H7 (cell line): ENCODE measurements at places on chromosomes 4 and X. TPM values are rescaled to one million over a fixed set of nuclear protein-coding genes. Genes with fewer than 3 reads are reported as not detected.
A peak's percentile ranks its signal among the peaks of the same experiment; 100 is the strongest.

The ZMAT1 gene
- total RNA-seq: 0.87 and 3.3 TPM in 2 replicates

- no peak for DNase-seq
Observed at GRCh38 chr4:102599455-102599854, 98.3 kb downstream of the NFKB1 start.

GRCh38 chr4:6019316-6020263, 1.4 kb upstream of the C4orf50 start:
- DNase-seq: peak; percentile 90

- no peak for DNase-seq
Observed at GRCh38 chr4:98565681-98566301, 92.6 kb downstream of the TSPAN5 start.

DNA sequence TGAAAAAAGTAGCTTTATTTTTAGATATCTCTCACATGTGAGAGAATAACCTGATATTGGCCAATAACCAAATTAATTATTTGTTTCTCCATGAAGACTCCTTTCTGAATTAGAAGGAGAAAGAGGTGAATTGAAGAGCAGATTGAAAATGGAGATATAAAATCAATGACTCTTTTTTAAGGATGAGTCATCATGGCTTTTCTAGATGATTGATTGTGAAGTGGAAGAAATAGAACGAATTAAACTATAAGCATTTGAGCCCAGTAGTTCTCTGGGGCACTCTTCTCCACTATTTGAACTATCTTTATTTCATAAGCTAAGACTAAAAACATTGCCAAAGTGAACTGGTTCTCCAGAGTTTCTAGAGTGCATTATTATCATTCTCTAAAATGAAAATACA, 137.2 kb upstream of the EDNRA start:
- no peak for DNase-seq

The PLAC1 gene
- 0.76 and 1.4 TPM in 2 replicates for total RNA-seq

The TMEM131L gene
- 19.6 and 25.5 TPM in 2 replicates for total RNA-seq

- peak; percentile 67 for DNase-seq
Observed at GRCh38 chrX:53279296-53280237, 1.8 kb downstream of the IQSEC2 start.

The MAGEA4 gene
- total RNA-seq: 94.1 and 138 TPM in 2 replicates

- peak; percentile 41 for DNase-seq
Observed at GRCh38 chr4:37802068-37802666, 24.3 kb upstream of the PGM2 start.
